Fibroblast of skin of right biceps (primary cell): ENCODE measurements at places on chromosomes 16 and 17.
A peak's percentile ranks its signal among the peaks of the same experiment; 100 is the strongest.

DNA sequence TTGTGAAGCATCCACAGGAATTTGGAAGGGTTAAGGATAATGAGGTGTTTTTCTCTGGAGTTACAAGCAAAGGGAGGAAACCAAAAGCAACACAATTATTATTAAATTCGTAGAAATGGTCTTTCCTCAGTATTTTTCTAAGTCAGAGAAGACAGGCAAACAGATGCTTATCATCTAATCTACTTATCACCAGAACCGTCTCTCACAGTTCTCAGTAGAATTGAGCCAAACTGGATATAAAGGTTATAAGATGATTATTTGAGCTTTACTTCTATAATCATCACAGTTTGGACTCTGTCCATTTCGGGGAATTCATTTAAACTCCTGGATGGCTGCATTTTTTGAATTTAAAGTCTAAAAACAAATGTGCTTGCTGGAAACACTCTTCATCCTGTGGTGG, 245.0 kb downstream of the KCNJ2 start:
- no peak for DNase-seq

GRCh38 chr17:27805520-27806146, 5.3 kb upstream of the NOS2 start:
- DNase-seq = peak; percentile 81

- peak; percentile 60 for DNase-seq
Measured at GRCh38 chr16:12113523-12114345, 137.2 kb downstream of the SNX29 start.

DNA sequence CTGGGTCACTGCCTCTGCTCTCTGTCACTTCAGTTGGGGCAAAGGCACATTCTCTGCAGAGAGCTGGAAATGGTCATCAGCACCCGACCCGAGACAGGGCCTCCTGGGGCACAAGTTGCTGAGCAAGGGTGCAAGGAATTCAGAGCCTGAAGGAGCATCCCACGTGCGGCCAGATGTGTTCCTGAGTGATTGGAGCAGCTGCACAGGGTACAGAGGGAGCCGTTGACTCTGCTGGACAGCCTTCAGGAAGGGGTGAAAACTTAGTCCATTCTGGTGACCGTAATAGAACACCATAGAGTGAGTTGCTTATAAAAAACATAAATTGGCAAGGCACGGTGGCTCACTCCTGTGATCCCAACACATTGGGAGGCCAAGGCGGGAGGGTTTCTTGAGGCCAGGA, 106.8 kb downstream of the CCDC182 start:
- no peak for DNase-seq

- peak; percentile 97 for DNase-seq
Measured at GRCh38 chr16:67480833-67481560, at the start of gene ATP6V0D1. ATP6V0D1 (minus strand) TSS chr16:67481157; CDS start chr16:67481086, 71 bp downstream.

DNA sequence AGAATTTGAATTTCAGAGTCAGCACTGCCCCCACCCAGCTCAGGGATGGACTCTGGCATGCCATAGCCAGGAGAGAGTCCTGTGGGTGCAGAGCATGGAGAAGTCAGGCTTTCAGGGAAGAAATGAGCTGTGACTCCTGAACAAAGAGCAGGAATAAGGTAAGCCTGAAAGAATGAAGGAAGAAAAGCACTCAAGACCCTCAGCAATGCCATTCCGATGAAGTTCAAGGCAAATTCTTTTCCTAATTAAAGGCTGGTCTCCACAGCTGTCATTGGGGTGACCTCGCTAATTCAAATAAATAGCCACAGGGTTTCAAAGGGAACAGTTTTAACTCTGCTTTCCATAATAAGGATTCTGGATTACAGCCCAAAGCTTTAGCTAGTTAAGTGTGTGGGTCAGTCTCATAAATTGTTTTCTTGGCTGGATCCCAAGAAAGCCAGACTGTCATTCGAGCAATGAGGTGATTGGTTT, 31.7 kb downstream of the TOM1L2 start:
- DNase-seq = peak; percentile 85

GRCh38 chr16:648071-648780, 939 bp upstream of the WDR90 start:
- DNase-seq = peak; percentile 22

DNA sequence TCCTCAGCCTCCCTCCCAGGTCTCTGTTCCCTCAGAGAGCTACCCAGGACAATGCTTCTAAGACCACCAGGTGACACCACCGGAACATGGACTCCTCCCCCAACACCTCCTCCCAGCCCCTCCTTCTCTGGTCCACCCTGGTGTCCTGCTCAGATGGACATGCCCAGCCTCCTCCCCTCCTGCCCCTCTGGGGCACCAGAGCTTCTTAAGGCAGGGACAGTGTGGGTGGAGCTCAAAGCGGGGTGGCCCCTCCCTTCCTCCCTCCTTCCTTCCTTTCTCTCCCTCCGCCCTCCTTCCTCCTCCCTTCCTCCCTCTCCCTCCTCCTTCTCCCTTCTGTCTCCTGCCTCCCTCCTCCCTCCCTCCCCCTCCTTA, 22.7 kb downstream of the TRPV3 start:
- peak; percentile 29 for DNase-seq
